Neural crest cell (in vitro differentiated cells): ENCODE measurements at places on chromosomes 4 and X. TPM values are rescaled to one million over a fixed set of nuclear protein-coding genes. Genes with fewer than 3 reads are reported as not detected.

- no peak for DNase-seq
- H3K4me1 ChIP-seq: peaks cover 6% of the 10 kb centered on the region
- H3K27ac ChIP-seq: no peak overlapping the region
- H3K36me3 ChIP-seq: no peaks in the 10 kb centered on the region
- H3K4me3 ChIP-seq: no peak overlapping the region
Observed at GRCh38 chr4:81314196-81314896, 99.3 kb upstream of the PRKG2 start.

GRCh38 chr4:10457255-10457801 is at the start of gene ZNF518B:
Gene ZNF518B, minus strand, starts transcription at chr4:10457426. Its CDS starts 11,098 bp downstream, at chr4:10446328.
- peak; percentile 57 for DNase-seq
- H3K27me3 ChIP-seq: peaks cover 35% of the 10 kb centered on the region
- H3K4me3 ChIP-seq: peak within 1 kb of the TSS; percentile 96
- H3K36me3 ChIP-seq: peaks cover 57% of the 10 kb centered on the region
- H3K27ac ChIP-seq: peak within 1 kb of the TSS; percentile 96

DNA sequence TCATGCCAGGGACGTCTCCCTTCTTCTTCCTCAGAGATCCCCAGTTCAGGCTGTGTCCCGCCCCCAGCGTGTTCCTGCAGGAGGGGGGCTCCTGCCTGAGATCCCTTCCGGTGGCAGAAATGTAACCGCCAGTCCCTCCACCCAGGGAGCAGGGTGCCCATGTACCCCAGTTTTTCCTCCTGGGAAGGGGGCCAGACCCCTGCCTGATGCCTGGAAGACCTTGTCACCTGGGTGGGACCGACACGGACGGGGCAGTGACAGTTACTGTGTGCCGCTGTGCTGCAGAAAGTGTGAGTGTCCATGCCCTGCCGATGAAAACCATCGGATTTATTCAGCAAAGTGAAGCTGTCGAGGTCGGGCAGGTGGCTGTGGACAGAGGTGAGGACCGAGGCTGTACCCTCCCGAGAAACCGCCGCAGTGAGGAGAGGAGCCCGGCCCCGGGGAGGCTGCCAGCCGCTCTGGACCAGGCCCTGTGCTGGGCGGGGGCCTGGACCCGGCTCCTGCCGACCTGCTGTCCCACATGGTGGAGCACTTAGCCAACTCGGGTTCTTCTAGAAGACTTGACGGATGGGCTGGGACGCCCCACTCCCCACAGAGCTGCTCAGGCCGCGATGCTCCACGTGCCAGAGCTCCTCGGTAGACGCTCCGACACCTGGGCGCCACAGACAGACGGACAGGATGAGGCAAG is 36.7 kb upstream of the HMX1 start:
- DNase-seq: no peak
- H3K4me1 ChIP-seq: no peaks in the 10 kb centered on the region
- H3K4me3 ChIP-seq: no peak overlapping the region
- no peak overlapping the region for H3K27ac ChIP-seq

GRCh38 chr4:57607566-57608180 is 497.5 kb upstream of the IGFBP7 start:
- no peaks in the 10 kb centered on the region for H3K27me3 ChIP-seq
- peaks cover 12% of the 10 kb centered on the region for H3K4me1 ChIP-seq
- H3K4me3 ChIP-seq: no peak overlapping the region
- H3K36me3 ChIP-seq: no peaks in the 10 kb centered on the region

GRCh38 chr4:56048702-56049431 is 100.1 kb downstream of the CEP135 start:
- peak overlapping the region; percentile 86 for H3K27ac ChIP-seq
- H3K4me1 ChIP-seq: peaks cover 35% of the 10 kb centered on the region
- peaks cover 15% of the 10 kb centered on the region for H3K27me3 ChIP-seq
- H3K4me3 ChIP-seq: peak overlapping the region; percentile 94
- DNase-seq: peak; percentile 68
- H3K36me3 ChIP-seq: no peaks in the 10 kb centered on the region

- no peaks in the 10 kb centered on the region for H3K27me3 ChIP-seq
- no peak overlapping the region for H3K27ac ChIP-seq
- no peaks in the 10 kb centered on the region for H3K4me1 ChIP-seq
- H3K36me3 ChIP-seq: no peaks in the 10 kb centered on the region
- DNase-seq: no peak
- H3K4me3 ChIP-seq: no peak overlapping the region
Observed at GRCh38 chr4:16684097-16684496, 214.3 kb downstream of the LDB2 start.

GRCh38 chrX:33989936-33990335 is 142.2 kb downstream of the FAM47A start:
- peaks cover 5% of the 10 kb centered on the region for H3K4me1 ChIP-seq
- no peak for DNase-seq
- no peak overlapping the region for H3K4me3 ChIP-seq
- H3K36me3 ChIP-seq: no peaks in the 10 kb centered on the region
- H3K27ac ChIP-seq: no peak overlapping the region

GRCh38 chrX:87874043-87874442 is 356.4 kb downstream of the KLHL4 start:
- no peaks in the 10 kb centered on the region for H3K36me3 ChIP-seq
- no peaks in the 10 kb centered on the region for H3K4me1 ChIP-seq
- DNase-seq: no peak
- H3K27ac ChIP-seq: no peak overlapping the region

DNA sequence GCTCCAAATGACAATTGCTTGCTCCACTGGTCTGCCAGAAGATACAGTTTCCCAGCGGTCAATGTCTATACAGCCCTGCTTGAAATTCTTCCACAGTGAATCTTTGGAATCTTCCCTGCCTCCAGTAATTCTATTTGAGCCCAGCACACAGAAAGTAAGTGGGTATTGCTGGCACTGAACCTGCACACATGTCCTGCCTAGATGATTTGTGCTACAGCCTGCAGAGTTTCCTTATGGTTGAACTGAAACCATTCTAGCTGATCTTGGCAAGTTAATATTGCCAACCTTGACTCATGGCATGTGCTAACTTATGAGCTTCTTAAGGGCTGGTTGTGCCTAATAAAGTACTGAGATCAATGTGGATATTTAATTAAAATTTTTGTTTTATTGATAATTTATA is 553.8 kb upstream of the GNPDA2 start:
- H3K4me1 ChIP-seq: no peaks in the 10 kb centered on the region
- no peaks in the 10 kb centered on the region for H3K36me3 ChIP-seq
- no peak overlapping the region for H3K27ac ChIP-seq
- no peak for DNase-seq

GRCh38 chrX:104921584-104922205 is 298.8 kb downstream of the TEX13A start:
- no peaks in the 10 kb centered on the region for H3K36me3 ChIP-seq
- DNase-seq: no peak
- no peak overlapping the region for H3K4me3 ChIP-seq

GRCh38 chrX:53883196-53883595 is 161.1 kb downstream of the PHF8 start:
- H3K4me3 ChIP-seq: no peak overlapping the region
- no peak for DNase-seq
- H3K36me3 ChIP-seq: no peaks in the 10 kb centered on the region
- no peak overlapping the region for H3K27ac ChIP-seq

DNA sequence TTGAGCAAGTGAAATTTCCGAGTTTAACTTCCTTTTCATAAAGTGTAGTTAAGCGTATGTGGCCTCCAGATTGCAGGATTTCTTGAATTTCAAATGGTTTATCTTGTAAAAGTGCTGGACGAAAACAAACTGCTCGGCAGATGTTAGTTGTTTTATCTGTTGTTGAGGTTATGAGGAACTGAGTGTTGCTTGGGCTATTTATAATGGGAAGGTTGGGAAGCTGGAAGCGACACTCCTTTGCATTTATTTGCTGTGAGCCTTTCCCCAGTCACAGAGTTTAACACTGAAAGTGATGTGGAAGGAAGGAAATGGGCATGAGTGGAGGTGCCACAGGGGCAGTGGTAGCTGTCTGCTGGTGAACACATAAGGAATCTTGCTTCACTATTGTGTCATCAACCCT is 284.9 kb downstream of the PCDH7 start:
- H3K4me1 ChIP-seq: peaks cover 8% of the 10 kb centered on the region
- no peak overlapping the region for H3K4me3 ChIP-seq
- H3K27ac ChIP-seq: no peak overlapping the region
- no peak for DNase-seq
- H3K27me3 ChIP-seq: no peaks in the 10 kb centered on the region

DNA sequence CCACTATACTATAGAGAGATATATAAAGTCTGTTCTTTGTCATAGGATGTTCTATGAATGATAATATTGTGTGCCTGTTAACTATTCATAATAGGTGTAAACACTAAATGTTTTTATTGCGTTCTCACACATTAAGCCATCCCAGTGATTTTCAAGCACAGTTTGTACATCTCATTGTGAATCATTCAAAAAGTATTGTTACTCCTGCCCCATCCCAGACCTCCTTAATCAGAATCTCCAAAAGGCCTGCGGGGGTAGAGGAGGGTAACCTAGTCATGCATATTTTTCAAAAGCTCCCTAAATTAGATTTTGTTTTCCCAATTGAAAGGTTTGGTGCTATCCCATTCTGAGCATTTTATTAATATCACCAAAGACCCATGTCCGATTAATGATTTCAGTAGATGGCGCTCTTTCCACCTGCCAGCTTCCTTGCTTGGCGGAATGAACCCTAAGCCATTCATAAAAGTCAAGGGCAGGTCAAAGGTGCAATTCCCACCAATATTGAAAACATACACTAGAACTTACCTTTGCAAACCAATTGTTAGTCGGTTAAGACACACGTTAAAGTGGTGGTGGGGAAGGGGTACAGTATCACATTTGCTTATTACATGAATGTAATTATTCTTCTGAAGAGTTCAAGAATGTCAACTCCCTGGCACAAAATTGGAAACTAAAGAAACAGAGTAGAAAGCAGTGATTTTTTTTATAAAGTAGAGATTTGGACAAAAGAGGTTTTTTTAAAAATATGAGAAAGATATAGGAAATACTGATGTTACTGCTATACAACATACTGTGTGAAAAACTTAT is 5.8 kb upstream of the TET2 start:
- H3K4me3 ChIP-seq: no peak overlapping the region
- no peak for DNase-seq
- H3K27me3 ChIP-seq: peaks cover 38% of the 10 kb centered on the region
- no peak overlapping the region for H3K27ac ChIP-seq
- H3K4me1 ChIP-seq: peaks cover 12% of the 10 kb centered on the region

GRCh38 chrX:6645216-6645615 is 110.3 kb upstream of the VCX3A start:
- H3K4me3 ChIP-seq: no peak overlapping the region
- peaks cover 7% of the 10 kb centered on the region for H3K36me3 ChIP-seq
- no peak overlapping the region for H3K27ac ChIP-seq
- no peaks in the 10 kb centered on the region for H3K27me3 ChIP-seq
- peaks cover 4% of the 10 kb centered on the region for H3K4me1 ChIP-seq
- DNase-seq: no peak

DNA sequence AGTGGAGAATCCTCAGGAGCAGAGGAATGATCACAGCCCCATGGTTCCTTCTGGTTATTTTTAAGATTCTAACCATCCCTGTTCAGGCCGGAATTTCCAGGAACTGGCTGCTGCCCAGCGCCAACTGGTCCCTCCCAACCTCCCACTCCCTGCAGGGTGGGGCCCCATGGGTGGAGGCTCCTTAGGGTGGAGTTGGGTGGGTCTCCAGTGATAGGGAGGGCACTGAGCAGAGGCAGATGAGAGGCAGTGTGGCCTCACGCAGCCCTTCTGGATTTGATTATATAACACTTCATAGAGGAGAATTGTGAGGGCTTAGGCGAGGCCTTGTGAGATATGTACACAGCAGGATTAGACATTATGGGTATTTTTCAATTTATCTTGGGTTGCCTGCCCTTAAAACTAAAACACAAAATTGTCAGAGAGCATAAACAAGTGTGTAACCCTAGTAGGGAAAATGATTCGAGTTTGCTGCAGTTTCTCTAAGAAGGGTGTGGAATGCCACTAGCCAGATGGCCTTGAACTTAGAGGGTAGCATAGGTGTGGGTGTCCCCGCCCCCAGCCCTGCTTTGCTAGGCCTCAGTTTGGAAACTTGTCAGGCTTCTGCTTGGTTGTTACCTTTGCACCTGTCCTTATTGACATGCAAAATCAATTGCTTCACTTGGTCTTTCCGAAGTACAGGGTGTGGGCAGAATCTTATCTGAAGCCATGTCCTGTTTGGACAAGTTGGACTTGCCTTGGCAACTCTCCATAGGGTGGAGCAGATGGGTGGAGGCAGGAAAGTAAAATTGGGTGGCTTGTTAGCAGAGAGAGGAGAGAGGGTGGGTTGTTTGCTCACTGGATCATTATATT is 9.4 kb downstream of the KLF3 start:
- H3K36me3 ChIP-seq: no peaks in the 10 kb centered on the region
- peaks cover 87% of the 10 kb centered on the region for H3K4me1 ChIP-seq
- H3K27me3 ChIP-seq: no peaks in the 10 kb centered on the region

DNA sequence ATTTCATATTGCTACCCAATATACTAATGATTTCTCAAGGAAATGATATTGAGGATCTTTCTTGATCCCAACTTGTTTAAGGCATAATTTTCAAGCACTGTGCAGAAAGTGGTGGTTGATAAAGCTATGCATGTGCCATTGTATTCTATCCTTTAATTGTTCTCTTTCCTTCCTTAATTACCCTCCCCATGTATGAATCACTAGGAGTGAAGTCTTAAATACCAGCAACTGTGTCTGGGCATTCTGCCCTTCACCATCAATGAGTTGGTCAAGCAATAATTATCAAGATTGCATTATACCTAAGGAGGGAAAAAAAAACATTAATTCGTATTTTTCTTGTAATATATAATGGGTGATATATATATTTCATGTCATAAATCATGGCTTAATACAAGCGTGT is 111.8 kb upstream of the FRMPD4 start:
- no peak for DNase-seq
- no peak overlapping the region for H3K4me3 ChIP-seq
- no peak overlapping the region for H3K27ac ChIP-seq

DNA sequence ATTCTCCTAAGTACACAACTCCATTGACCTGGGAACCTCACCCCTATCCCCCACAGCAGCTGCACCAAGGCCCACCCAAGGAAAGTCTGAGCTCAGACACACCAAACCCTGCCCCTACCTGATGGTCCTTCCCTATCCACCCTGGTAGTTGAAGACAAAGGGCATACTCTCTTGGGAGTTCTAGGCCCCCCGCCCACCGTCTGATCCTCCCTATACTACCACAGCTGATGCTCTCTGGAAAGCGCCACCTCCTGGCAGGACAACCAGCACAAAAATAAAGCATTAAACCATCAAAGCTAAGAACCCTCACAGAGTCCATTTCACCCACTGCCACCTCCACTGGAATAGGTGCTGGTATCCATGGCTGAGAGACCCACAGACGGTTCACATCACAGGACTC is 83.6 kb downstream of the ANAPC10 start:
- no peak for DNase-seq
- no peak overlapping the region for H3K4me3 ChIP-seq
- H3K27me3 ChIP-seq: no peaks in the 10 kb centered on the region
- H3K36me3 ChIP-seq: peaks cover 58% of the 10 kb centered on the region
- peak overlapping the region; percentile 35 for H3K27ac ChIP-seq

- no peak for DNase-seq
- H3K4me1 ChIP-seq: peaks cover 4% of the 10 kb centered on the region
- no peaks in the 10 kb centered on the region for H3K27me3 ChIP-seq
- no peak overlapping the region for H3K27ac ChIP-seq
- H3K36me3 ChIP-seq: peaks cover 3% of the 10 kb centered on the region
Observed at GRCh38 chr4:73974352-73974751, 7.5 kb downstream of the PF4 start.

RAB41 gene
- not detected in 2 replicates for total RNA-seq

GALNT7 gene
- total RNA-seq: 34.5 and 36.2 TPM in 2 replicates

TMPRSS11F gene
- not detected in 2 replicates for total RNA-seq

KLB gene
- total RNA-seq: not detected in 2 replicates

UXT gene
- 93.7 and 95.7 TPM in 2 replicates for total RNA-seq

PNMA5 gene
- total RNA-seq: not detected in 2 replicates

KLHL13 gene
- total RNA-seq: 13.2 and 16.2 TPM in 2 replicates
